ENCODE measurements at places on chromosomes 16 and 17.

DNA sequence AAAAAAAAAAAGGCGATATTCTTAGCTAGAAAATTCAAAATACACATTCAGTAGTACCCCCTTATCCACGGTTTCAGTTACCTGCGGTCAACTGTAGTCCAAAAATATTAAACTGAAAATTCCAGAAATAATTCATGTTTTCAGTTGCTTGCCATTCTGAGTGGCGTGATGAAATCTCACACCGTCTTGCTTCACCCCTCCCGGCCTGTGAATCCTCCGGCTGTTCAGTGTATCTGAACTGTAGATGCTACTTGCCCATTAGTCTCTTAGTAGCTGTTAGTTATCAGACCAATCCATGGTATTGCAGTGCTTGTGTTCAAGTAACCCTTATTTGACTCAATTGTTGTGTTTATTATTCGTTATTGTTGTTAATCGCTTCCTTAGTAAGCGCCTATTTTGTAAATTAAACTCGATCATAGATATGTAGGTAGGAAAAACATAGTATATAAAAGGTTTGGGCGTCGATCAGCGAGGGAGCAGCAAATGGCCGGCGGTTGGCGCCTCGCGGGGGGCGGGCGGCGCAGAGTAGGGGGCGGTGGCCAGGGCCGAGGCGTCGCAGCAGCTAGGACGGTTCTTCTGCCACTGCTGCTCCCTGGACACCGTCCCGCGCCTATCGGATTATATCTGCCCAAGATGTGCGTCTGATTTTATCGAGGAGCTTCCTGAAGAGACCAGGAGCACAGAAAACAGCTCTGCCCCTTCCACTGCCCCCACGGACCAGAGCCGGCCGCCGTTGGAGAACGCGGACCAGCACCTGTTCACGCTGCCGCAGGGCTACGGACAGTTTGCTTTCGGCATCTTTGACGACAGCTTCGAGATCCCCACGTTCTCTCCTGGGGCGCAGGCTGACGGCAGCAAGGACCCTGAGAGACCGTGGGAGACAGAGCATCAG lies 39.8 kb upstream of the AKAP1 start:
- no peak for DNase-seq

DNA sequence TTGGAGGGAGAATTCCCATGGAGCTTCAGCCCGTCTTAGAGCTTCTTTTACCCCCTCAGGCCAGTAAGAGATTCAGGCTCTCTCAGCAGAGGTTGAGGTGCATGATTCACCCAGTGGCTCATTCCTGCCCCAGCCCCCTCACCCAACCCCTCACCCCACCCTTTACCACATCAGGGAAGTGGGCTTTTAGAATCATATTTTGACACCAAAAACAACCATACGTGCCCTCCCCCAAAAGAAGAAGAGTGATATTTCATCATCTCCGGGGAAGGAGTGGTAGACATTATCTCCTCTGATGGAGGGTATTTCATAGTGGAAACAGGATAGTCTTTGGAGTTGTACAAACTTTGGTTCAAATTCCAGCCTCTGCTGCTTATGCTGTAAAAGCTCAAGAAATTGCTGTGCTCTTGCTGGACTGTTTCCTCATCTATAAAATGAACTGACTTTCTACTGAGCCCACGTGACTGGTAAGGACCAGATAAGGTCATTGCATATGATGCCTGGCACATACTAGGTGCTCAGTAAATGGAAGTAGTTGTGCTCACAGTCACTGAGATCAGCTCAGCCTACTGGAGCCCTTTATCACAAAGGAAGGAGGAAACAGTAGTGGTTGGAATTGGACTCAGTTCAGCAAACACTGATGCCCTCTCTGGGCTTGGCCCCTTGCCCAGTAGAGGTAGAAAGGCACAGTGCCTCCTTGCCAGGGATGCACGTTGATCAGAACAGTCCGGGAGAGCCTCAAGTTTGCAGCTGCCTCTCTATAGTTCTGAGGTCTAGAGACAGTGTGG lies 18.3 kb upstream of the CCL5 start:
- DNase-seq: no peak

- DNase-seq: no peak
These were observed 10.8 kb upstream of the NAGLU start for GRCh38 chr17:42525221-42525620.

GRCh38 chr17:73022694-73023093 lies 69.8 kb downstream of the SLC39A11 start:
- no peak for DNase-seq

DNA sequence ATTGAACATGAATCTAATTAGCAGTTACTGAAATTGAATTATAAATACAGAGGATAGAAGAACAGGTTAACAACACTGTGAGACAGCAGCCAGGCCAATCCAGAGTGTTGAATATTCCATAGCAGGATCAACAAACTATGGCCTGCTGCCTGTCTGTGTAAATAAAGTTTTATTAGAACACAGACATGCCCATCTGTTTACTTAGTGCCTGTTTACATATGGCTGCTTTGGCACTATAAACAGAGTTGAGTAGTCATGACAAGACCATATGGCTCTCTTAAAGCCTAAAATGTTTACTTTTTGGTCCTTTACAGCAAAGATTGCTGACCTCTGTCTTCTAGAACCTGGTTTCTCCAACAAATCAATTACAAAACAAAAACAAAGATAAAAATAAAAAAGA lies 115.4 kb upstream of the CDC42EP4 start:
- no peak for DNase-seq

DNA sequence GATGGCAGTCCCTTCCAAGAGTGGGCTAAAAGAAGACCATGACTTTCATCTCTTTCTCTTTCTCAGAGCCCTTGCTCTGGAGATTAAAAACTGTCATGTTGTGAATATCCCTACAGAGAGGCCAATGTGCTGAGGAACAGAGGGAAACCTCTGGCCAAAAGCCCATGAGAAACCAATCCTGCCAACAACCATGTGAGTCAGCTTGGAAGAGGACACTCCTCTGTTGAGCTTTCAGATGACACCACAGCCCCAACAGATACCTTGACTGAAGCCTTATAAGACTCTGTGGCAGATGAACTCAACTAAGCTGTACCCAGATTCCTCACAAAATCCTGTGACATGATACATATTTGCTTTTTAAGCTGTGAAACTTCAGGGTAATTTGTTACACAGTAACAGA lies 19.6 kb downstream of the CPPED1 start:
- DNase-seq: no peak

DNA sequence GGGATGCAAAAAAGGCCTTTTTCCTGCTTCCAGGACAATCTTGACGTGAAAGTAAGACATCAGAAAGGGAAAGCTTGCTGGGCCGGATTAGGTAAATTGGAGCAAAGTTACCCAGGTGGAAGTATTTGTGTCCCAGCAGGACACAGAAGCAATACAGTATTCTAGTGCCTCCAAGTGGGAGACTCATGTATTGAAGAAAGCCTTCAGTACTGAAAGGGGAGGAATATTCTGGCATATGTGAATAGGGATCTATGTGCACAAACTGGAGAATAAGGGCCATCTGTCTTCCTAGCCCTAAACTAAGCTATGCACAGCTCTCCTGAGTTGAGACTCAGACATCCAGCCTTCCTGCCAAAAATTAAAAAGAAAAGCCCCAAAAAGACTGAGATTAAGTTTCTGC lies 327.3 kb upstream of the CDH8 start:
- DNase-seq: peak; percentile 34

- DNase-seq: no peak
These were observed 54.4 kb upstream of the CPHXL start for GRCh38 chr16:75780669-75781068.

- DNase-seq: no peak
These were observed 55.7 kb downstream of the WSB1 start for GRCh38 chr17:27349540-27350021.

DNA sequence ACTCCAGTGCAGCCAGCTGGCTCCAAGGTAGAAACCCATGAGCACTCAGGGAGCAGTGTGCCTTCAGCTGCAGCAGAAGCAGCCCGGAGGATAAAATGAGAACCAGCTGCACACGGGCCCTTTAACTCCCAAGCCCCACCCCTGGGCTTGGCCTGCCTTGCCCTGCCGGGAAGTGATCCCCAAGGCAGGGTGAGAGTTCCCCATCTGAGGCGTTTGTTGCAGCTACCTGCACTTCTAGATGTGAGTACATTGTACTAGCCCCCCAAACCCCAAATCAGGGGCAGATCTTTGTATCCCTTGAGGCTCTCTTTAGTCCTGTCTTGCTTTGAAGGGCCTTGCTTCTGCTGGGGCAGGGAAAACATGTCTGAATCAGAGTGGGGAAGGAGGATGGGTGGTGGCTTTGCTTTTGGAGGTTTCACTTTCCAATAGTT lies at the start of gene MVP:
Gene MVP, plus strand, starts transcription at position 192 of the 431 bp plus-strand sequence. CDS start 10,088 bp downstream, outside the sequence.
- peak; percentile 62 for DNase-seq

DNA sequence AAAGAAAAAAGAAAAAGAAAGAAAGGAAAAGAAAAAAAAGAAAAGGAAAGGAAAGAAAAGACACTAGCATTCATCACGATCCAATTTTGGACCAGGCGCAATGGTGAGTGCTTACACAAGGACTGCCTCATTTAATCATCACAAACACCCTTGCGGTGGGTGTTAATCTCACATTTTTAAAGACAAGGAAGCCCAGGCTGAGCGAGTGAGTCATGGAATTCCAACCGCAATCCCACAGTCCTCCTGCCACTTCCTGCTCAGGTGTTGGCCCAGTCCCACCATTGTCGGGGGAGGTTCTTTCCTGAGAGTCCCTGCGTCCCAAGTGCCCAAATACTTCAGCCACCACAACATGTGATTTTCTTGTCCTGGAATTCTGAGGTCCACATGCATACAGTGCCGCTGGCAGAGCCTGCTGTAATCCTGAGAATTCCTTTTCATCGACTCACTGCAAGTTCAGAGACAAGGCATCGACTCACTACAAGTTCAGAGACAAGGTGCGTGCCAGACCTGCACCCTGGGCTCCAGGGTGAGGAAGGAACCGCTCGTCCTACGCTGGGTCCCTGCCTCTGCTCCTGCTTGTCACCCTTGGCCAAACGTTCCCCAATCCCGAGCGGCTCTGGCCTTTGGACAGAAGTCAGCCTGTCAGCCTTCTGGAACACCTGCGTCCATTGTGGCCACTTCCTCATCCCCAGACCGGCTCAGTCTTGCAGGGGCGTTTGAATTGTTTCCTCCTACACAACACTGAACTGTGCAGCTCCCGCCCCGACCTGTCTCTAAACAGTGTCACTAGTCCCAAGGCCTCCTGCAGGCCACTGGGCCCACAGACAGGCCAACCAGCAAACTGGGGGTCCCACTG lies 5.8 kb downstream of the ZG16B start:
- no peak for DNase-seq

GRCh38 chr17:872855-873254 lies 90.7 kb downstream of the MRM3 start:
- no peak for DNase-seq

DNA sequence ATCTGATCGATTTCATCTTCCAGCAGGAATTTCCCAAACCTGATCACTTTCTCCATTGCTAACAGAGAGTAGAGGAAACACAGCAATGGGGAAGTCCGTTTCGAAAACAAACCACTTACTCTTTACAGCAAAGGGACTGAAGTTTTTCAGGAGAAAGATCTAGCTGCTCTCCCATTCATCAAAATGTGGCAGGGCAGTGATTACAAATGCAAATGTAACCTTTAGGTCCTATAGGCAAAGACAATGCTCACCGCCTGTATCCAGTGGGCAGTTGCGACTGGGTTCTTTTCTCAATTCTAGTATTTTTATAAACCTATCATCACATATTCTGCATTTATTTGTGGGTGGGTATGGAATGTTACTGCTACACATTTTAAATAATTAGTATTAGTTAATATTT lies 218.0 kb upstream of the ZFHX3 start:
- DNase-seq: no peak

GRCh38 chr17:28357901-28358197 lies 522 bp upstream of the POLDIP2 start:
- no peak for DNase-seq

DNA sequence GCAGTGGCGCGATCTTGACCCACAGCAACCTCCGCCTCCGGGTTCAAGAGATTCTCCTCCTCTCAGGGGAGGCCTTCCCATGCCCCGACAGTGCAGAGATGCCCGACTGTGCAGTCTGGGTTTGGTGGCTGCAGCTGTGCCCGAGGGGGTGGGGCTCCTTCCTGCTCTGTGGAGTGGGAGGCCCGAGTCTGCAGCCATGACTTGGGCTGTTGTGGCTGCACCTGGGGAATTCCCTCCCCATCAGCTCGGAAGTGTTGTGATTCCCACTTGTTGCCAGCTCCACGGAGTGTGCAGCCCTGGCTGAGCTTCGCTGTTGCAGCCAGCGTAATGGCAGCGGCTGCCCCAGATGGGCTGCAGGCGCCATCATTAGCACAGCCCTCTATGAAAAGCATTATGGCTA lies 66.4 kb upstream of the SMIM36 start:
- DNase-seq: no peak

DNA sequence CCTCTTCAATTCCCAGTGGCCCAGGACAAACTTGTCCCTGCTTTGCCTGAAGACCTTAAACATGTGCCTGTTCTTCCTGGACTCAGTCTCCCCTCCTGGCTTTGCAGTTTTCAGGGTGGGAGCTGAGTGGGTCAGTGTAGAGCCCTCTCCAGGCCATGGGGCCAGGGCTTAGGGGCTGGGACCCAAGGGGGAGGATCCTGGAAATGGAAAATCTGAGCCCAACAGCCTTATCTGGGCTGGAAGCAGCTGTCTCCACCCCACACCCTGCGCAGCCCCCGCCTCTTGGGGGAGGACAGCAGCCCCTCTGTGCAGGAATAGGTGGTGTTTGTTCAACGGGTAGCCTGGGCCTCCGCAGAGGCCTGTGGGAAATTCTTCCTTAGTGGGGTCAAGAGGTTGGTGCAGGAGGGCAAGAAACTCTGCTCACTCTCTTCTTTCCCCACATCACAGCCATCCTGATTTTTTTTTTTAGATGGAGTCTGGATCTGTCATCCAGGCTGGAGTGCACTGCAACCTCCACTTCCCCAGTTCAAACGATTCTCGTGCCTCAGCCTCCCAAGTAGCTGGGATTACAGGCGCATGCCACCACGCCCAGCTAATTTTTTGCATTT lies 6.8 kb upstream of the SMTNL2 start:
- DNase-seq: no peak

- DNase-seq: no peak
These were observed 11.9 kb downstream of the FOXK2 start for GRCh38 chr17:82531431-82531881.

- DNase-seq: peak; percentile 11
These were observed 39.5 kb downstream of the USP7 start for GRCh38 chr16:8924214-8924613.

DNA sequence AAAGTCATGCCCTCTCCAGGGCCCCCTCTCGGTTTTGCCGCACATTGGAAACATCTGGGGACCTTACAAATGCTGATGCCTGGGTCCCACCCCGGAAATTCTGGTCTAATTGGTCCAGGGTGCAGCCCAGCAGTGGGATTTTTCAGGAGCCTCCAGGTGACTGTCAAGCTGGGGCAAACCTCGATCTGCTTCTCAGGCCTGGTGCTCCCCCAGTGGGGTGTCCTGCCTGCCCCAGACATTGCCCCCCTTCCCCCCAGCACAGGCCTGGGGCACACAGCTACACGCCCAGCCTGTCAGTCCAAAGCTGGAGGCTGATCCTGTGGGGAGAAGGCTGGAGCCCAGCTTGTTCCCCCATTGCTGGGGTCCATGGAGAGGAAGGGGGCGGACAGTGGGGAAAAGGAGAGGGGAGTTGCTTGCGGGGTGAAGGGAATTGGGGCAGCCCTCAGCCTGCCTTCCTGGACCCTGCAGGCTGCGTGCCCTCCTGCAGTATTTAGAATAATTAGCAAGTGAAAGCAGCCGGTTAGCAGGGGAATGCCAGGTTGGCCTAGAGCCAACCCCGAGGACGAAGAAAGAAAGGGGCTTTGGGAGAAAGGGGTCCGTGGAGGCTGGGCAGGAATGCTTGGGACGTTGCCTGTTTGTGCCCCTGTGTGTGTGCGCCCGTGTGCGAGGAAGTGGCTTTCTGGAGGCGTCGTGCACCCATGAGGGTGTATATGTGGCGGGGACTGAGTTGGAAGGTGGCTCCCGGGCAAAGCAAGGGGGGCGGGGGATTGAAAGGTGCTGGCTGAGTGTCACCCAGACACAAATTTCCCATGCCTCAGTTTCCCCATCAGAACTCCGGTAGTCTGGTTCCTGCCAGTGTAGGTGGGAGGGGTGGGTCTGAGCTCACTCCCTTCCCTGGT lies 5.9 kb downstream of the FOXJ1 start:
- no peak for DNase-seq

Measured in globus pallidus (tissue), 1 donor.